NCI-H345 (cell line): ENCODE measurements at places on chromosomes 3 and 15.

GRCh38 chr3:183158551-183159006 lies 4.0 kb downstream of the LAMP3 start:
- DNase-seq, result no peak

GRCh38 chr3:33954956-33955355 lies 156.5 kb downstream of the PDCD6IP start:
- DNase-seq, result no peak

- no peak for DNase-seq
Measured at GRCh38 chr15:30905821-30906220, 2.1 kb downstream of the FAN1 start.

- DNase-seq, result no peak
Measured at GRCh38 chr3:134496471-134497071, 10.7 kb downstream of the CEP63 start.

- no peak for DNase-seq
Measured at GRCh38 chr3:161347726-161348125, 23.6 kb downstream of the SPTSSB start.
